CD4-positive, alpha-beta T cell treated with Interleukin-4 for 4 hours (primary cell): ENCODE measurements at places on chromosomes 16 and 17.

- no peak for DNase-seq
These were observed 148.2 kb upstream of the GOT2 start for GRCh38 chr16:58882292-58882691.

- no peak for DNase-seq
These were observed 26.8 kb upstream of the PRKCA start for GRCh38 chr17:66275651-66276050.

DNA sequence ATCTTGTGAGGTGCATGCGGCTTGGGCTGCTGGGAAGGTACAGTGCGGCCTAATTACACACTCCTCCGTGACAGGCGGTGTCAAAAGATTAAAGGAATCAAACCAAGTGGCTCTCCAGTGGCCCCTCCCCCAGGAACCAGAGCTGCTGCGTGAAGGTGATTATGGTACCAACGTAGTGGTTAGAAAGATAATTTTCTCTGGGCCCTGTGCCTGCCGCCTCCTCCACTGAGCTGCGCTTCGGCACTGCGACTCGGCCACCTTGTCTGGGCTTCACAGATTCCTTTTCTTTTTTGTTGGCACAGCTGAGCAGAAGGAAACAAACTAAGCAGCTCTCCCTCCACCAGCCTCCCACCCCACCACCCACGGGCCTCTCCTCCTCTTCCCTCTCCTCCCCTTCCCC lies 113.2 kb upstream of the SDK2 start:
- no peak for DNase-seq

DNA sequence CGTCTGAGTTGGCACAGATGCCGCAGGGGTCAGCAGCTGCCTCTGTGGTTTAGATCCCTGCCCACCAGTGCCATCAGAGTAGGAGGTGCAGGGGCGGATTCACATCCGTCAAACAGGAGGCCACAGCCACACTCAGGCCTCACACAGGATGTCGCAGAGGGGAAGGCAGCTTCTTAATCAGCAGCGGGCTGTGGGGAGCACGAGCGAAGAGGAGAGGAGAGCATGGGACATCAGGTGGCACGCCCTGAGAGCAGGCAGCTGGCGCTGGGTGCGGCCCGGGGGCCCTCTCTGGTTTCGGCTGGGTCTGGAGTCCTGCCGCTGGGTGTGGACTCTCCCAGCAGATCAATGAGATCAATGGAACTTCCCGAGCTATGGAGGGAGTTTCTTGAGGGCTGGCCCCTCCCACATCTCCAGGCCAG lies 9.6 kb downstream of the LLGL2 start:
- DNase-seq: peak; percentile 69

GRCh38 chr17:17494499-17494869 lies 1.7 kb downstream of the RASD1 start:
- DNase-seq: no peak

DNA sequence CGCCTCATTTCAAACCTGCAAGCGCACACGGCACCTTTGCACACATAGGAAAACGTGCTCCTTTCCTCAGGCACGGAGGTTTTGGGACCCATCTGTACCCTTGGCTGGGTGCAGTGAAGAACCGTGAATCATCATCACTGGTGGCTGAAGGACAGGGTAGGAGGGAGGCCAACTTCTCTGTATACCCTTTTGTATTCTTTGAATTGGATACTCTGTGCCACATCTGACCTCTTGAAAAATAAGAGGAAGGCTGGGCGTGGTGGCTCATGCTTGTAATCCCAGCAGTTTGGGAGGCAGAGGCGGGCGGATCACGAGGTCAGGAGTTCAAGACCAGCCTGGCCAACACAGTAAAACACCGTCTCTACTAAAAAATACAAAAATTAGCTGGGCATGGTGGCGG lies 11.7 kb downstream of the GPRC5B start:
- DNase-seq: no peak

- no peak for DNase-seq
These were observed 56.1 kb upstream of the MAF start for GRCh38 chr16:79656553-79657115.

DNA sequence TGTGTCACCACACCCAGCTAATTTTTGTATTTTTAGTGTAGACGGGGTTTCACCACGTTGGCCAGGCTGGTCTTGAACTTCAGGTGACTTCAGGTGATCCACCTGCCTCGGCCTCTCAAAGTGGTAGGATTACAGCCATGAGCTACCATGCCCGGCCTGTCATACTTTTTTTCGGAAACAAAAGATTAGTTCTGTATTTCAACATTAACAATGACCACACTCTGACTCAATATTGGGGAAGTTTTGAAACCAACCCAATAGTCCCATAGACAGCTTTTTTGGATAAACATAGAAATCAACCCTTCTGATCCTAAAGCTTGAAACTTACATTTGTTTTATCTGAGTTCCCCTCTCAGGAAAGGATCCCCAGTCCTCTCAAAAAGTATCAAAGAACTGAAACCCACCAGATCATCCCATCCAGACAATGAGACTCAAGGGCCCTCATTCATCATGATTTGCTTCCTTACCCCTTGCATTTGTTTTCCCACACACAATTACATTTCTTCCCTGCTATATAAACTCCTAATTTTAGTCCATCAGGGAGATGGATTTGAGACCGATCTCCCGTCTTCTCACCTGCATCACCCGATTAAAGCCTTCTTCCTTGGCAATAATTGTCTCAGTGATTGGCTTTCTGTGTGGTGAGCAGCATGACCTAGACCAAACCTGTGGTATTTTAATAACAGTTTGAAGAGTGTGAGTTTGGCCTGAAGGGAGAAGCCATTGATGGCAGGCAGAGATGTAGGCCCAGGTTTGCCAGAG lies 7.2 kb upstream of the AGRP start:
- DNase-seq: no peak

DNA sequence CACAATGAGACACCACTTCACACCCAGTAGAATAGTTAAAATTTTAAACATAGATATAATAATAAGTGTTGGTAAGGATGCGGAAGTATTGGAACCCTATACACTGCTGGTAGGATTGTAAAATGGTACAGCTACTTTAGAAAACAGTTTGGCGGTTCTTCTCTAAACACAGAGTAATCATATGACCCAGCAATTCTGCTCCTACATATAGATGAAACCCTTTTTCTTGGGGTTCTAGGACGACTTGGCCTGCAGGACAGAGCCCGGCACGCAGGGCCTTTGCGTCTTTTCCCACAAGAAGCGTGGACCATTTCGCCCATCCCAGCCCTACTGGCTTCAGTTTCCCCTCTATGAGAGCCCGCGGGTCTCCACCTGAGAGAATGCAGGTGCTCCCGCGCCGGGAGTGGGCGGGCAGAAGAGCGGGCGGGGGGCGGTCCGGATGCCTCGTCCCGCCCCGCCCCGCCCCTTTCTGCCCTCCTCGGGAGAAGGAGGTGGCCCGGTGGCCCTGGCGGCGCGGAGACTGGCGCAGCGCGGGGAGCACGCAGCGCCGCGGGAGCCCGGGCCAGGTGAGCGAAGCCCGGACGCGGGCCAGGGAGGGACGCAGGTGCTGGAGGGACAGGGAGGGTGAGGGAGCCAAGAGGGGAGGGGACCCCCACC lies at the start of gene SDR42E2:
SDR42E2 (plus strand) TSS at position 508 of the 657 bp plus-strand sequence. CDS start 3,077 bp downstream, outside the sequence.
- peak; percentile 2 for DNase-seq

DNA sequence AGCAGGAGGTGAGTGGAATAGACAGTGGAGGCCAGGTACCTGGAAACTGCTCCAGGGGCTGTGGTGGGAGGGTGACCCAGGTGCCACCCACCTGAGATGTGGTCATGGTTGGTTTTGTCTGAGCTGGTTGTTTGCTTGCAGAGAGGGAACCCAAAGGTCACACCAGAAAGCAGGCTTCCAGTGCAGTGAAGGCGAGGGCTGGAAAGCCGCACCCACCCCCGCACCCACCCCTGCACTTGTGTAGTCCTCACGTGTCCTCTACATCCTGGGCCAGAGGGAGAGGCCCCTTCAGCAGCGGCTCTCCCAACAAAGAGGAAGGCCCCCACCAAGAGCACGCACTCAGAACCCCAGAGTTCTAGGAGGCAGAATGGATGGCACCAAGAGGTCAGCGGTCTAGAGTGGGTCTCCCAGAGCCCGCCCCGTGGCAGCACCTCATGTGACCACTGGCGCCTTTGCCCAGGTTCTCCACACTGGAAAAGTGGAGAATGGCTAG lies 92.6 kb upstream of the CBX4 start:
- DNase-seq: no peak

DNA sequence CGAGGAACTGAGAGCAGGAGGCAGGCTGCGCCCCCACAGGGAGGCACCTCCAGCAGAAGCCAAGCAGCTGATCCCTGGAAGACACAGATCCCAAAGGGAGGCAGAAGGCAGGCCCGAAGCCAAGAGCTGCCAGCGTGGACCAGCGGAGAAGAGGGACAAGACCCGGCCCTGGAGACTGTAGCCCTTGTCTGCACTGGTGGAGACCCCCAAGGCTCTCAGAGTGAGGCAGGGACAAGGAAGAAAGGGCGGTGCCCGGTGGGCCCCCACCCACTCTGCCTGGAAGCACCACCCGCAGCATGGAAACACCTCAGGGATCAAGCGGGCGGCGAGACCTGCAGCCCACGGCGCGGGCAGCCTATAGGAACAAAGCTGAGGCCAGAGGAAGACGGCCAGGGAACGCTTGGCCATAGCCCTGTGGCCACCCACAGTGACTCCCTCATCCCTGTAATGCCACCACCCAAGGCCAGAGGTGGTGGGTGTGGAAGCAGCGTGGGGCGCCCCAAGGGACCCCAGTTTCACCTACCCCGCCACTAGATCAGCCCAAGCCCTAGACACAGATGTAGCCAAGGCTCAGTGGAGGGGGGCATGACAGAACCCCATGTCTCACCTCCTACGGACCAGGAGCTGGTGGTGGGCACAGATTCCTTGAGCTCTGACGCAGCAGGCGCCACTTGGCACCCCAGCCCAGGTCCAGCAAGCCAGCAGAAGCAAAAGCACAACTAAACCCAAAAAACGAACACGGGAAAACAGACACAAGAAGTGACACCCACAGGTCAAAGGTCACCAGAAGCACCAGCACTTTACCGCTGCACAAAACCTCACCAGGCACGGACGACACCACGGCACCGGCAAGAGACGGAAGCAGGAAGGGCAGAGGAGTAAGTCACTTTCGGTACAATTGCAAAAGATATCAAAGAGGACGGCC lies 2.9 kb upstream of the SIRT7 start:
- DNase-seq: no peak

GRCh38 chr17:35373984-35374765 lies 754 bp upstream of the SLFN11 start:
- peak; percentile 52 for DNase-seq

- DNase-seq: no peak
These were observed 75.8 kb downstream of the UTP18 start for GRCh38 chr17:51335883-51336822.

GRCh38 chr17:7742729-7743128 lies 25.2 kb downstream of the DNAH2 start:
- DNase-seq: no peak

GRCh38 chr16:3094289-3095027 lies 4.6 kb downstream of the ZSCAN10 start:
- DNase-seq: peak; percentile 69

DNA sequence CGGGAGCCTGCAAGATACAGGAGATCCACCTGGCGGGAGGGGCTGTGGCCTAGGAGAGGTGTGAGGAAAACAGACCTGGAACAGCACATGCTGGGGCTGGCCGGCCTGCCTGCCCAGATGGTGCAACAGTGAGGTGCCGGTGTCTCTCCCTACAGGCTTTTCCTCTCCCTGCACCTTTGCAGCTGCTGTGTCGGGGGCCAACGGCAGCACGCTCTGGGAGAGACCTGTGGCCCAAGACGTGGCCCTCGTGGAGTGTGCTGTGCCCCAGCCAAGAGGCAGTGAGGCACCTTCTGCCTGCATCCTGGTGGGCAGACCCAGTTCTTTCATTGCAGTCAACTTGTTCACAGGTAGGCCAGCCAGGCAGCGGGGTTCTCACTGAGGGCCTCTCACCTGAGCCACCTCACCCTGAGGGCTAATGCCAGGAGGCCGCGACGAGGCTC lies 15.9 kb downstream of the RGS11 start:
- no peak for DNase-seq

- peak; percentile 11 for DNase-seq
These were observed 615 bp downstream of the PHKG2 start for GRCh38 chr16:30748634-30749445.

- no peak for DNase-seq
These were observed 114.2 kb downstream of the SOX9 start for GRCh38 chr17:72234985-72235384.

DNA sequence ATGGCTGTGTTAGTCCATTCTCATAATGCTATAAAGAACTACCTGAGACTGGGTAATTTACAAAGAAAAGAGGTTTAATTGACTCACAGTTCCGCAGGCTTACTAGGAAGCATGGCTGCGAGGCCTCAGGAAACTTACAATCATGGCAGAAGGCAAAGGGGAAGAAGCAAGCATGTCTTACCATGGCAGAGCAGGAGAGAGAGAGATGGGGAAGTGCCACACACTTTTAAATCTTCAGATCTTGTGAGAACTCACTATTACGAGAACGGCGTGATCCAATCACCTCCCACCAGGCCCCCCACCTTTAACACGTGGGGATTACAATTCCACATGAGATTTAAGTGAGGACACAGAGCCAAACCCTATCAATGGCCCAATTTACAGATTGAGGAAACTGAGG lies 96.5 kb downstream of the SDK2 start:
- DNase-seq: no peak

- no peak for DNase-seq
These were observed 367.6 kb downstream of the CDH11 start for GRCh38 chr16:64754279-64754678.

DNA sequence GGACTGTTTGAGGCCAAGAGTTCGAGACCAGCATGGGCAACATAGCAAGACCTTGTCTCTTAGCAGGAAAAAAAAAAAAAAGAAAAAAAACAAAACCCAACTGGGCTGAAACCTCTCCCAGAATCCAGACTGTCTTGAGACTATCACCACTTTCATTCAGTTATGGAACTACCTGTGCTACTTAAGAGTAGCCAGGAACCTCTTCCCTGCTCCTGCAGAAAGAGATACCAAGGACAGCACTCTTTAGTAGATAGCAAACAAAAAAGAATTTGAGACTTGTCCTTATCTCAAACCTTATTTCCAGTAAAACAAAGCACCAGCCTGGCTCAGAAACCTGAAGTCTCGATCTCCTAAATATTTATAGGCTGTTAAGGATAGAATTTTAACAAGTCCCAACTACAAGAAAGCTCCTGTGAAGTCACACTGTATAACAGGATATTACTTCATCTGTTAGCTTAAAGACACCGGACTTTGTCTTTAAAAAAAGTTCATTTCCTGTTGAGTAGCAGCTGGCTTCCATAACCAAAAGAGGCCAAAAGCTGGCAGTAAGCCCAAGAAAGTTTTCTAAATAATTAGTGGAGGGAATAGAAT lies 5.1 kb downstream of the CDR2 start:
- DNase-seq: peak; percentile 53

DNA sequence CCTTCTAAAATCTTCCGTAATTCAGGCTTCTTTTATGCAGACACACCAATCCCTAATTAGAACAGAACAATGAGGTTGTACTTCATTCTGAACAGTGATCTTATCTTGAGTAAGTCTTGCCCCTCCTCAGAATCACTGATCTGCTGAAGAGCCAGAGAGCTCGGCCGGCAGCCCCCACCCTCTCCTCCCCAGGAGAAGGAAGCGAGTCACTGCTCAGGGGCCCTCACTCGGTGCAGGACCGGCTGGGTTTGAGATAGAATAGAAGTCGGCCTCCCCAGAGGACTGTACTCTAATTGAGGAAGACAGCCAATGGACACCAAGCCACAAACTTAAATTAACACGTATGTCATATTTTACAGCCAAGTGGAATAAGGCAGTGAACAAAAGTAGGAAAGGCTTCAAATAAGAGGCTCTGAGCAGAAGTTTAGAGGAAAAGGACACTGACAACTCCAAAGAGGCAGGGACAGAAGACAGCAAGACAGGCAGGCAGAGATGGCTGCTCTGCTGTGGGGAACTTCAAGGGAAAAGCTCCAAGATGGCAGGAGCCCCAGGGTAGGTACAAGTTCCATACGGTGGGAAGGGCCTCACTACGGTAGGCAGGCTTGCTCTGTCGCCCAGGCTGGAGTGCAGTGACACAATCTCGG lies 18.6 kb downstream of the CREBBP start:
- DNase-seq: no peak
